ENCODE measurements at places on chromosomes 2 and 18. TPM values are rescaled to one million over a fixed set of nuclear protein-coding genes. Genes with fewer than 3 reads are reported as not detected.
A peak's percentile ranks its signal among the peaks of the same experiment; 100 is the strongest.

- no peaks in the 10 kb centered on the region for H3K36me3 ChIP-seq
- H3K27ac ChIP-seq: no peak overlapping the region
- no peak for DNase-seq
- no peaks in the 10 kb centered on the region for H3K27me3 ChIP-seq
- no peak overlapping the region for H3K4me3 ChIP-seq
Measured at GRCh38 chr2:170024721-170025120, 153.2 kb upstream of the MYO3B start.

- peaks cover 12% of the 10 kb centered on the region for H3K4me1 ChIP-seq
- H3K27ac ChIP-seq: no peak overlapping the region
- H3K27me3 ChIP-seq: peaks cover 26% of the 10 kb centered on the region
- no peak for DNase-seq
- peak overlapping the region; percentile 32 for H3K4me3 ChIP-seq
- no peaks in the 10 kb centered on the region for H3K36me3 ChIP-seq
Measured at GRCh38 chr2:47520302-47520630, 117.3 kb downstream of the MSH2 start.

CYP26B1 gene
- polyA plus RNA-seq: 16.2 TPM

FBXO41 gene
- 0.27 TPM for polyA plus RNA-seq

SCYGR2 gene
- not detected for polyA plus RNA-seq

CFC1 gene
- polyA plus RNA-seq: not detected

DNA sequence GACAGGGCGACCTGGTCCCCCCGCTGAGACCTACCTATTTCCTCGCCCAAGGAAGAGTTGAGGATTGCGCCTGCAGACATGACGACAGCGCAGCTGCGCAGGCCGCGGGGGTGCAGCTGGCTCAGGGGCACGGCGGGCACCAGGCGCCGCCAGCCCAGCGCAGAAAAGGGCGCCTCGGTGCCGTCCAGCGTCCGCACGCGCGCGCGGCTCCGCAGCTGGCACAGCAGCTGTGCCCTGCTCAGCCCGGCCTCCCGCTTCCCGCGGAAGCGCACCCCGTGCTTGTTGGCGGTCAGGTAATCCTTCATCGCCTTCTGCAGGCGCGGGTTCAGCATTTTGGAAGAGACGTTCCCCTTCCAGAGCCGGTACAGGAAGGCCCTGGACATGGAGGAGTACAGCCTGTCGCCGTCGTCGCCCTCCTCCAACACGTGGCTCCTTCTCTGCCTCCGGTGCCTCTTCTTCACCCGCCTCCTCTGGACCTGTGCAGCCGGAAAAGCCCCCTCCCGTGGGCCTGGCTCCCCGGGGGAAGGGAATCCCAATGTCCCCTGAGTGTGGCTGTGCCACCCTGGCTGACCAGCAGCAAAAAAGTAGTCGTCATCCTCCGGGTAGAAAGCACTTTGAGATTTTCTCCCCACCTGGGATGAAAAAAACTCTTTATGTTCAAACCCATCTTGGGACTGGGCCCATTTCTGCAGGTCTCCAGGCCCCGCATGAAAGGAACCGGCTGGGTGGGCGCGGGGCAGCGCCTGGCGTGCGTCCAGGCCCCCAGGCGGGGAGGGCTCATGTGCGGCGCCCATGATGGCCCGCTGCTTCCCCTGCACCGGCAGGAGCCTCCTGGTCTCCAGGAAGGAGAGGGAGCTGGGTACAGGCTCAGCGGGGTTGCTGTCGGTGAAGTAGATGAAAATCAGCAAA is 42.7 kb downstream of the ST6GAL2 start:
- H3K4me1 ChIP-seq: peaks cover 10% of the 10 kb centered on the region
- no peaks in the 10 kb centered on the region for H3K27me3 ChIP-seq
- H3K4me3 ChIP-seq: no peak overlapping the region
- no peak overlapping the region for H3K27ac ChIP-seq
- DNase-seq: no peak

DYNAP gene
- not detected for polyA plus RNA-seq

GRCh38 chr18:42261731-42262130 is 306.7 kb downstream of the PIK3C3 start:
- H3K4me1 ChIP-seq: no peaks in the 10 kb centered on the region
- no peaks in the 10 kb centered on the region for H3K36me3 ChIP-seq
- H3K27me3 ChIP-seq: no peaks in the 10 kb centered on the region
- H3K4me3 ChIP-seq: no peak overlapping the region
- DNase-seq: no peak

DNA sequence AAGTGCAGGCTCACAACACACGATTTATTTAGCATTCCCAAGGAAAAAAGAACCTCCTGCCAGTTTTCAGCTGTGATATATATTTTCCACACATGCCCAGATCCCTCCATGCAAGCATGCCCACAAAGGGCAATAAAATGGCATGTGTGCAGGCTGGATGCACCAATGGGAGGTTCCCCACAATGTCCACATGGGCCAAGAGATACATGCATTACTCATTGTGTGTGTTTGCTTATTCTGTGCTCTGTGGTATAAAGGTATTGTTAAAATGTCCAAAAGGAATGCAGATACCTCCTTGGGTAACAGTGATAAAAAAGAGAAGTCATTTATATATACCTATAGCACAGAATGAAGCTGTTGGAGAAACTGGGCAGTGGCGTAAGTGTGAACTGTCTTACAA is 207.4 kb downstream of the FHOD3 start:
- peaks cover 2% of the 10 kb centered on the region for H3K36me3 ChIP-seq
- no peaks in the 10 kb centered on the region for H3K4me1 ChIP-seq
- H3K27ac ChIP-seq: no peak overlapping the region
- no peak for DNase-seq

GRCh38 chr2:189076120-189076519 is 101.9 kb downstream of the COL3A1 start:
- no peak for DNase-seq
- no peaks in the 10 kb centered on the region for H3K27me3 ChIP-seq
- H3K4me1 ChIP-seq: no peaks in the 10 kb centered on the region
- H3K36me3 ChIP-seq: peaks cover 26% of the 10 kb centered on the region

DNA sequence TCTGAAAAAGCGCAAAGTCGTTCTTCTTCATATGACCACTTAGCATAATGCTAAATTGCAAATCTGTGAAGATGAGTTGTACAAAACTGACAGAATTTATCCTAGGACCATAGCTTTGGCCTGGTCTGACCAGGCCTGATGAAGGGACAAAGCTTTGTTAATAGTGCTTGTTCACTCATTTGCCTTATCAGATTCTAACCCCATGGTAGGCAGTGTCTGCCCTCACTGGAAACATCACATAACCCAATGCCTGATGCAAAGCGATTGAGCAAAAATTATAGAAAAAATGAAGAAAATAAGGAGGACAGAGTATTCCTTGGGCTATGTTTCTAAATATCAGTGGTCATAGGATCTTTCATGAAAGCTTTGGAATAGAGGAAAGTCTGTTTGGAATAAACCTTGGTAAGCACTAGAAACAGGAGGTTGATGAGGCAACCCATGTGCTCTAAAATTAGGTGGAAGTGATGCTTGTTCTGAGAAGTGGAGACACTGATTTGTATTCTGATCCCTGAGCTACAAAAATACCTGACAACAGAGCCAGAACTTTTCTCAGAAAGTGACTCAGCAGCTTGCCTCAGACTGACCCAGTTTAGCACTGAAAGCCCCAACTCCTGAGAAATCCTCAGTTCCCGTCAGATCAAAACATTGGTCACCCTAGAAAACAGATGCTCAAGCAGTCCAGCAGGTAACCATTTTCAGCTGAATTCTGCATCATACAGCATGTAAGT is 131.4 kb upstream of the MAPRE2 start:
- no peaks in the 10 kb centered on the region for H3K27me3 ChIP-seq
- no peak overlapping the region for H3K27ac ChIP-seq
- peak; percentile 22 for DNase-seq
- H3K4me1 ChIP-seq: peaks cover 5% of the 10 kb centered on the region

DNA sequence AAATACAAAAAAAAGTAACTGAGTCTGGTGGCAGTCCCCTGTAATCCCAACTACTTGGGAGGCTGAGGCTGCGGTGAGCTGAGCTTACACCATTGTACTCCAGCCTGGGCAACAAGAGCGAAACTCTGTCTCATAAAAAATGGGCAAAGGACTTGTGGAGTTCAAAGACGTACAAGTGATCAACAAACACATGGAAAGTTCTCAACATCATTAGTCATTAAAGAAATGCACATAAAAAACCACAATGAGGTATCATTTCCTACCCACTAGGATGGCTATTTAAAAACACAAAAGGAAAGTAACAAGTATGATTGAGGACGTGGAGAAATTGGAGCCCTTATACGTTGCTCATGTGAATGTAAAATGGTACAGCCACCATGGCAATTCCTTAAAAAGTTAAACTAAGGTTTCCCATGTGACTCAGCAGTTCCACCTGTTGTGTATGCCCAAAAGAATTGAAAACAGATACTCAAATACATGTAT is 52.3 kb downstream of the RAB10 start:
- no peaks in the 10 kb centered on the region for H3K4me1 ChIP-seq
- DNase-seq: no peak
- H3K27ac ChIP-seq: no peak overlapping the region

GRCh38 chr2:235390108-235390815 is 103.6 kb upstream of the AGAP1 start:
- H3K27me3 ChIP-seq: peaks cover 6% of the 10 kb centered on the region
- H3K4me3 ChIP-seq: no peak overlapping the region
- no peak for DNase-seq
- H3K36me3 ChIP-seq: no peaks in the 10 kb centered on the region
- H3K4me1 ChIP-seq: peaks cover 9% of the 10 kb centered on the region

DNA sequence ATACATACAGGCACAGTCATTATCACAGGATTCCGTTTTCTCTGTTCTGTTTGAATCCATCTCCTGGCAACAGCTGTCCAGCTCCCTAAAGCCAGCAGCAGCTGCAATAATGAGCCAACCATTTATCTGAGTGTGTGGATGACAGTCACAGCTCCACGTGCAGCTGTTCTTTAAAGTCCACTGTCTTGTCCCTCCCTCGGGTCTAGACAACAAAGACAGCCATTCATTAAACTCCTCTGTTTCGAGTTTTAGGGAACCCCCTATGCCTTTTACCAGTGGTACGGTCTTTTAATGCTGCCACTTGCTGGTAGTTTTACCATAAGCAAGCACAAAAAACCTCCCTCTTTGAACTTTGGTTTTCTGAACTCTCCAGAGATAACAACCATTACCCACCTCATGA is 16.0 kb upstream of the MSGN1 start:
- H3K36me3 ChIP-seq: no peaks in the 10 kb centered on the region
- DNase-seq: peak; percentile 97
- H3K4me3 ChIP-seq: peak overlapping the region; percentile 34
- H3K27me3 ChIP-seq: no peaks in the 10 kb centered on the region

GRCh38 chr18:59484561-59485328 is 125.7 kb upstream of the LMAN1 start:
- H3K4me3 ChIP-seq: no peak overlapping the region
- DNase-seq: peak; percentile 90
- H3K27me3 ChIP-seq: no peaks in the 10 kb centered on the region
- no peak overlapping the region for H3K27ac ChIP-seq

GRCh38 chr2:85681372-85681763 is 12.8 kb upstream of the GNLY start:
- no peak overlapping the region for H3K27ac ChIP-seq
- no peaks in the 10 kb centered on the region for H3K36me3 ChIP-seq
- no peak overlapping the region for H3K4me3 ChIP-seq
- H3K4me1 ChIP-seq: peaks cover 11% of the 10 kb centered on the region

NOL4 gene
- polyA plus RNA-seq: 0.29 TPM

DNA sequence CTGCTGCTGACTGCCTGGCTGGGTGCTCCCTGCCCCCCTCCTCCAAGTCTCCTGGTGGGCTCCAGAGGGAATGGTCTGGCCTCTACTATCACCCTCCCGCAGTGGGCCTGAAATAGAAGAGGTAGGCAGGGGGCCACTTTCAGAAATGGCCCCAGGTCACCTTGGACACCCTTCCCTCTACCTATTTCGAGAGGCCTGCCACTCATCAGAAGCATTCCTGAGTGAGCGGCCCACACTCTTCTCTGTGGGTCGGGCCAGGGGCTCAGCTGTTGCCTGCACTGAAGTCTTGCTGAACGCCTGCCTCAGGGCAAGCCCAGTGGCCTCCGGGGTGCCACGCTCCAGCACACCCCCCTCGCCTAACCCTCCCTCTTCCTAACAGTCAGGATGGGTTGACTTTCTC is 124.9 kb downstream of the TNS1 start:
- H3K36me3 ChIP-seq: peaks cover 79% of the 10 kb centered on the region
- no peak for DNase-seq
- H3K4me1 ChIP-seq: peaks cover 40% of the 10 kb centered on the region
- no peak overlapping the region for H3K4me3 ChIP-seq
- H3K27me3 ChIP-seq: no peaks in the 10 kb centered on the region

DNA sequence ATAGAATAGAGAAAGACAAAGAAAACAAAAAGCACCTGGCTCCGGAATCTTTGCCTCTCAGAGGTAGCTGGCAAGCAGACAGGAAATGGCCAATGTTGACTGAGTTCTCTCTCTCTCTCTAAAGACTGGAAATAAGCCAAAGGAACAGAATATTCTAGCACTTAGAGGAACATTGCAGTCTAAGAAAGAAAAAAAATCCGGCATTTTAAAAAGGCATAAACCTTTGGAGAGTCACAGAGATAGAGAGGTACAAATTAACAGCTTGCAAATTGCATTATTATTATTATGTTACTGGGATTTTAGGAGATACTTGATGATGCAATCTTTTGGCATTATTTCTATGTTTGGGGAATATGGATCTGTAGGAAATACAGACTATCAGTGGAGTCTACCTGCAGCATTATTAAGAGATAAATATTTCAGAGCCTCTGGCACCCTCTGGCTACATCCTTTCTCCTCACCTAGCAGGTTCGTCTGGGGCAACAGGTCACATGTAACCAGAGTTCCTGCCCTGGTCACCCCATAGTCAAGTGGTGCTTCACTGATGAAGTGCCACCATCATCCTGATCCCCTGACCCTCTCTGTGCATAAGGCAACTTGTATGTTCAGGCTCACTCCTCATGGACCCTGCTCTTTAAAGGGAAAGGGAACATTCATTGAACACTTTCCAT is 318.9 kb upstream of the ACVR2A start:
- no peaks in the 10 kb centered on the region for H3K36me3 ChIP-seq
- no peaks in the 10 kb centered on the region for H3K4me1 ChIP-seq
- H3K27ac ChIP-seq: no peak overlapping the region

DNA sequence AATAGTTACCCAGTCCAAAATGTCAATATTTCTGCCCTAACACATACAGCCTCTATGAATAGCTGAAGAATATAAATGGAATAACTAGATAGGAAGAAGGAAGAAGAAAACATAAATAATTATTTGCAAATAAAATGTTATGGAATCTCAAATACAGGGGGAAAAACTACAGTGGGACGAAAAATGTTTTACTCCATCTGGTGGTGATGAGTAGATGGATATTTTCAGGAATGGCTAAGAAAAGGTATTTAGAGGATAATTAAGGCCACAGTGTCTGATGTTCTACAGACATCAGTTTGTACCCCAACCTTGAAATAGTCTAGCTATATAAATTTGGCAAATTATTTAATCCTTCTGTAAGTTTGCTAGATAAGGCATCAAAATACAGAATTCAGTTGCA is 178.1 kb upstream of the FSHR start:
- H3K4me3 ChIP-seq: no peak overlapping the region
- no peaks in the 10 kb centered on the region for H3K27me3 ChIP-seq
- DNase-seq: no peak
- H3K27ac ChIP-seq: no peak overlapping the region
- no peaks in the 10 kb centered on the region for H3K36me3 ChIP-seq

DUSP28 gene
- polyA plus RNA-seq: 6.6 TPM

- peaks cover 11% of the 10 kb centered on the region for H3K36me3 ChIP-seq
- H3K27me3 ChIP-seq: no peaks in the 10 kb centered on the region
- DNase-seq: no peak
- no peak overlapping the region for H3K27ac ChIP-seq
- H3K4me3 ChIP-seq: no peak overlapping the region
Measured at GRCh38 chr2:135926605-135927004, 50.4 kb upstream of the MCM6 start.
